CD4-positive, alpha-beta T cell treated with Interleukin-6 at 100 ng/mL for 8 hours (primary cell): ENCODE measurements at places on chromosomes 3 and 15.

GRCh38 chr3:134613006-134613520 is 37.8 kb downstream of the KY start:
- no peak for DNase-seq

GRCh38 chr3:115022835-115023398 is 124.2 kb downstream of the ZBTB20 start:
- DNase-seq, result no peak

GRCh38 chr3:62365391-62366125 is 7.8 kb downstream of the FEZF2 start:
- DNase-seq, result no peak

- DNase-seq, result no peak
These were observed 256.1 kb downstream of the PLCL2 start for GRCh38 chr3:17140670-17141505.

- no peak for DNase-seq
These were observed 18.4 kb upstream of the GABRA5 start for GRCh38 chr15:26848498-26848897.

DNA sequence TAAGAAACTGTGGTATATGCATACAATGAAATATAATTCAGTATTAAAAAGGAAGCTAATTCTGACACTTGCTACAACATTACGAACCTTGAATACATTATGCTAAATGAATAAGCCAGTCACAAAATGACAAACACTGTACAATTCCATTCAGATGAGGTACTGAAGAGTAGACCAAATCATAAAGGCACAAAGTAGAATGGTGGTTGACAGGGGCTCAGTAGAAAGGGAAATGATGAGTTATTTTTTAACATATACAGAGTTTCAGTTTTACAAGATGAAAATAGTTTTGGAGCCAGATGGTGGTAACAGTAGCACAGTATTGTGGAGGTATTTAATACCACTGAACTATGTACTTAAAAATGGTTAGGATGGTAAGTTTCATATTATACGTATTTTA is 254.6 kb upstream of the RBMS3 start:
- no peak for DNase-seq

DNA sequence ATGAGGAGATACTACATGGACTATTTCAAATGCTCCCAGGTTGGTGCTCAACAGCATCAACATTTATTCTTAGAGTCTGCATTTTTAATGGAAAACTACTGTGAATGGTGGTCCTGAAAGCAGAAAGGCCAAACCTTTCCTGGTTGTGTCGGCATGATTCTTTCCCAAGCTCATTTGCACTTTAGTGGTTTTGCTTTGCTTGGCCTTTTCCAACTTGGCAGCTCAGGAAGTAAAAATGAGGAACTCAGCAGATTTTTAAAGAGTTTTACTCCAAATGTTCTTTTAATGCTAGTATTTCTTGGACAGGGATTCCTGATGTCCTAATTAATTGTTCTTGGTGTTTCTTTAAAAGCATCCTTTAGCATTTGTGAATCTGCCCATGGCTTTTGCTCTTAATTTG is 197.4 kb downstream of the SLC9A9 start:
- DNase-seq, result no peak

DNA sequence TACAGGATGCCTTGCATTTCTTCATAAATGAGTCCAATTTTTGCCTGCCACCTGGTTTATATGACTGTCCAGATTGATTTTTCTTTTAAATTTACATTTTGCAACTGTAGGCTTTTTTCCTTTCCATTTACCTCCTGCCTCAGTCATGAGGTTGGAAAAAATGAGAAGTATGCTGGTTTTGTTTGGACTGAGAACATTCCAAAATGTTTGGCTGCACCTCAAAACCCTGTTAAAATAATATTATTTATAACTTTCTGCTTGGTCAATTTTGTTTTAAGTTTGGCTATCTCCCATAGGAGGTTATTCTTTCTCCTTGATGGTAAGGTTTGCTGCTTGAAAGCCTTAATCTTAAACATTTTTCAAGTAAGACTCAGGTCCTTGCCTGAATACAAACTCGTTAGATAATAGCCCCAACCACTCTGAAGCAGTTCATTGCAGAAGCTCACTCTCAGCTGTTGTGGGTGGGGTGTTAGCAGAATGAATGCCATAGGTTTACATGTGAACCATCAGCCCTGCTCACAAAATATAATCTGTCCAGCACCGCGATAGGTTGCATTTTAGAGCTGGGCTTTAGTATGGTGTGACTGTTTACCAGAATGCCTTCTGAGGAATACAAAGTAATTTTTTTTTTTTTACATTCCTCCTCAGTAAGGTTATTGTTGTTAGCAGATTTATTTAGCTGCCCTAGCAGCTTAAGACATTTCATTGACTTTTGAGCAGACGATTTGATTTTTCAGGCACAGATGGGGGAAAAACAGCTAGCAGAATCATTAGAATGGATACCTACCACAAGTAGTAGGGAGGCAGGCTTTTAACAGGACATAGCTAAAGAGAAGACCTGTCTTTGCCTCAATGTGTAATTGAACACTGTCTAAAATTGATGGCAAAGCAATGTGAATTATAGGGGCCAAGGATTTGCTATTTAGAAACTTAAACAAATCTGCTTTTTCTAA is 630.8 kb upstream of the KCNMB2 start:
- no peak for DNase-seq

DNA sequence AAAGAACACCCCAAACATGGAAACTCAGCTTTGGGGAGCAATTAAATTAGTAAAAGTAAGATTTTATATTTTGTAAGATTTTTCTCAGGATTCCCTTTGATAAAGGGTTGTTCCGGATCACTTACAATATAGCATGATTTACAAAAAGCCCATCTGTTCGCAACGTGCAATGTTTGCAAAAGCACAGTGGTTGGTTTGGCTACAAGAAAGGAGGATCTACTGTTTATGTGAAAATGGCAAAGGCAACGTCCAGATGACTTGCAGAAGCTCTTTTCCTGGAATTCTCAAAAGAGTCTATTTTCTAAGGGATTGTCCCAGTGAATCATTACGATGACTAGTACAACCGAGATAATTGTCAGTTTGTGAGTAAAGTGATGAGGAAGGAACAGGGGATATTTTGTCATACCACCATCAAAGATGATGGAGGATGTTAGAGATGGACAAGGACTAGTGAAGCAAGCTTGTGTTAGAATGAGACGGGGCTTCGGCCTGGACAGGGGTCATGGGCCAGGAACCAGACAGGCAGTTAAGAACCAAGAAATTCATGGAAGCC is 71.6 kb downstream of the CRYGS start:
- no peak for DNase-seq

DNA sequence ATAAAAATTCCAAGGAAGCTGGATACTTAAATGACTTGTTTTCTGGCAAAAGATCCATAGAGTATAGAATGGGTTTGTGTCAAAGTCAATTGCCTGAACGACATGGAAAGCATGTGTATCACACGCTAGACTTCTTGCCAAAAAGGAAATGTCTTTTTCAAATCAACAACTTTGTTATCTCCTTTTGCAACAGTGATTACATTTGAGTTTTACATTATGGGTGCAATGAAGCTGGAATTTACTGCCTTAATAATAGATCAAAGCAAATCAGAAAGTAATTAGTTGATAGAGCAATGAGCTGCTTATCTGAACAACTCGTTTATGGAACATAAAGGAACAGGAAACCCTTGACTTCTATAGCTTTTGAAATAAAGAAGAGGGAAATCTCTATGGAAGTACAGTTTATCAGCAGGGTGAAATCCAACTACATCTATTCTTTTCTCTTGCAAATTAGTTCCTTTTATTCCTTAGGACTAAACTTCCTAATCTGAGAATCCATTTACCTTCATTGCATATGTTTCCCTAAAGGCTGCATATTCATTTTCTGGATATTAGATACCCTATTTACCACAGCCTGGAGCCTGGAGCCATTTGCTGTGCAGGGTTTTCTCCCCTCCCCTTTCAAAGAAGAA is 415.1 kb upstream of the NECTIN3 start:
- DNase-seq, result no peak
